Stimulated activated CD8-positive, alpha-beta memory T cell treated with anti-CD3 and anti-CD28 coated beads, Interleukin-2, amount 100 ng/mL, for 1 hour (primary cell): ENCODE measurements at places on chromosomes 12 and 14.

DNA sequence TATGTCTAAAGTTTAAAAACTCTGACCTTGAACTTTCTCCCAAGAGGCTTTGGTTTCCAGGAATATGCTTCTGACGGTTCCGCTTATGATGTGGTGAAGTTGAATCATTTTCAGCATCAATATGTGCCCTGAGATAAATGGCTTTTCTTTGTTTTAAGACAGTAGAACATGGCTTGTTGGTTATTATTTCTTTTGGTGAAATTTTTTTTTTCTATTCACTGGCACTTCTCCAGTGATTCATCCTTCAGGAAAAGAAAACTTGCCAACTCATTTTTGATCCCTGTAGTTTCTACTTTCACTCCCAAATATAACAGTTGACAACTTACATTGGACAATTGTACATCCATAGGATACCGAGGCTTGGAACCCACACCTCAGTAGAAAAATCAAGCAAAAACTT lies 1301.2 kb upstream of the FLRT2 start:
- DNase-seq = no peak

- no peak for DNase-seq
Observed at GRCh38 chr12:131755305-131756113, 44.6 kb downstream of the SFSWAP start.

DNA sequence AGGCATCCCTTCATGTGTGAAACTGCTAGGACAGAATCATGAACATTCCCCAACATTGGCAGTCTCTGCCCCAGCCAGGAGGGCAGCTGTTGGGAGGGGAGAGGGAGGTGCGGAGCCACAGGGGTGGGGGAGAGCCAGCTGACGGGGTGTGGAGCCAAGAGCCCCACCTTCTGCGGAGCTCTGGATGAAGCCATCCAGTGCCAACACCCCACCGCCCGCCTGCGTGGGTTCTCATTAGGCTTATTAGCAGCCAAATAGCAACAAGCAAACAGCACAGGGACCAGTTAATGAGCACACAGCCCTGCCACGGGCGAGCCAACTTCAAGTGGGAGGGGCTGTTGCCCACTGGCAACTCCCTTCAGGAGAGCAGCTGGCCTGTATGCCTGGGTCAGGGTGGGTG lies 12.1 kb downstream of the LTBP2 start:
- no peak for DNase-seq

- DNase-seq = no peak
Observed at GRCh38 chr14:90732718-90733117, 83.5 kb downstream of the TTC7B start.

DNA sequence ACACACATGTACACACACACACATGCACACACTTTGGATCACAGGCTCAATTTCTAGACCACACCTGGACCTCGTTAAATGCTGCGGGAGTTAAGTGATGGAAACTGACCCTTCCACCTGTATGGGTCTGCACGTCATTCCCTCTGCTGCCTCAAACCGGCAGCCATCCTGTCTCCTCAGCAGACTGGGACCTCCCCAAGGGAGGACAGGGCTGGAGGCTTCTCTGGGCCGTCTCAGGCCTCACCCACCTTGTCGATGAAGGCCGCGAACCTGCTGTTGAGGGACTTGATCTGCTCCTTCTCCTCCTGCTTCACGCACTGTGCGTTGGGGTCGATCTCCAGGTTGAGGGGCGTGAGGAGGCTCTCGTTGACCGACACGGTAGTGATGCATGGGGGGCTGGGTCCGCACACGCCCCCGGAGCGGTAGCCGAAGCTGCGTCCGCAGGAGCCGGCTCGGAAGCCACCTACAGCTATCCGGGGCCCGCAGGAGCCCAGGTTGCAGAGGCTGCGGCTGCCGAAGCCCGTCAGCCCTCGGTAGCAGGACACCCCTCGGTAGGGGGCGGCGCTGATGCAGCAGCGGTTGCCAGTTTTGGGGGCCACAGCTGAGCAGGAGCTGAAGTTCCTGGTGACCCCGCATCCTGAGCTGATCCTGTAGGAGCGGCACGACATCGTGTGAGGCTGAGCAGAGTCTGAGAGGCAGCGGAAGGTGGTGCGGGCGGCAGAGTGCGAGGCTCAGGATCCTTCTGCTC lies at the start of gene KRT85:
TSS of gene KRT85 (minus strand) at position 744 of the 748 bp plus-strand sequence. CDS start at position 668, 76 bp downstream.
- no peak for DNase-seq

DNA sequence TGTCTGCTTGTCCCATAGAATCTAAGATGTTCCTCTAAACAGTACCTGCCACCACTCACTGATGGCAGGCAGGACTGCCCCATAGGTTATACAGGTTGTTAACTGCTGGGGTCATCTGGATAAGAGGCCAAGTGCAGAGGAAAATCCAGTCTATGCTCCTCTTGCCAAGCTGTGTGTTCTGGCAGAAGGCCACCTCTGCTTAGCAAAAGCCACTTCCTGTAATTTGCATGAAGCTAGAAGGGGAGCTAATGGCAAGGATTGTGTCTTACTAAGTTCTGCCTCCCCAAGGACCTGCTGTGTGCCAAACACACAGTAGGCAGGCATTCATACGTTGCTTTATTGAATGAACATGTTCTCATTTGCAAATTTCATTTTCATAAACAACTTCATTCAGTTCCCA lies 445.4 kb downstream of the BCL11B start:
- DNase-seq = no peak

- DNase-seq = no peak
Observed at GRCh38 chr12:57079821-57080220, 1.2 kb upstream of the NEMP1 start.

DNA sequence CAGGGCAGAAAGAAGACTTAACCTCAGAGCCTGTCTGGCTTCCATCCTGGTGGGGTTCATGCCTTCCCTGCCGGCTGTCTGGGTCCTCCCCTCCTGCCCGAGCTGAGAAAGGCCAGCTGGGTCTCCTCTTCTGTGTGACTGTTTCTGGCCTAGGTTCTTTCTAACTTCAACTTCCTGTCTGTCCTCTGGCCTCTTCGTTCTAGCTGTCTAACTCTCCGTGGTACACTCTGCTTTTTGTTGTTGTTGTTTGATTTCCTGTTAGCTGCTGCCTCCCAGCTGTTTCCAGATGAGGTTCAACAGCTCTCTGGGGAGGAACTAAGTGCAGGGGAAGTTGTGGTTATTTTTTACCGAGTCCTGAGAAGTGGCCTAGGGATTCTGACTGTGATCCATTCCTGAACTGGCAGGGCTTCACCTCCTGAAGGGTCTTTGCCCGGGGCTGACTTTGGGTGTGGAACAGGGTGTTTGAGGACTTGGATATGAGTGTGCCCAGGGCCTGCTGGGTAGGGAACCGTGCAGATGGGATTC lies 3.2 kb downstream of the MLXIP start:
- no peak for DNase-seq

GRCh38 chr12:71727958-71728357 lies 26.7 kb upstream of the RAB21 start:
- no peak for DNase-seq

DNA sequence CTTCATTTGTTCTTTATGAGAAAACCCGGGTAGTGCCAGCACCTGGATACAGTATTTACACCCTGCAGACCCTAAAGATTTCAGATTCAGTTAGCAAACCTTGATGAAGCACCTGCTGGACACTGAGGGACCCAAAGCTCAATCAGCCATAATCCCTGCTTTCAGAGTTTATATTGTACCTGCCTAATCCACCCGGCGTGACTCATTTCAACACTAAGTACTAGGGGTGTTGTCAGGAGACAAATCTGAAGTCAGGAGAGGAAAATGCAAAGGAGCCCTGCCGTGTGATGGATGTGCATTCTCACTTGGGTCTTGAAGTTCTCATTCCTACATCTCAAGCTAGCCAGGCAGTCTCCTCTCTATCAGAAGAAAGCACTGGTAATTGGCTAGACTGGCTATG lies 176.7 kb upstream of the BCL2L14 start:
- no peak for DNase-seq

GRCh38 chr14:89674936-89675335 lies 257.9 kb upstream of the FOXN3 start:
- DNase-seq = no peak

GRCh38 chr14:102930753-102931579 lies 8.5 kb downstream of the AMN start:
- DNase-seq = no peak

GRCh38 chr14:94004015-94004414 lies 6.9 kb downstream of the CCDC197 start:
- no peak for DNase-seq

GRCh38 chr12:105906561-105906960 lies 232.2 kb downstream of the NUAK1 start:
- DNase-seq = no peak

DNA sequence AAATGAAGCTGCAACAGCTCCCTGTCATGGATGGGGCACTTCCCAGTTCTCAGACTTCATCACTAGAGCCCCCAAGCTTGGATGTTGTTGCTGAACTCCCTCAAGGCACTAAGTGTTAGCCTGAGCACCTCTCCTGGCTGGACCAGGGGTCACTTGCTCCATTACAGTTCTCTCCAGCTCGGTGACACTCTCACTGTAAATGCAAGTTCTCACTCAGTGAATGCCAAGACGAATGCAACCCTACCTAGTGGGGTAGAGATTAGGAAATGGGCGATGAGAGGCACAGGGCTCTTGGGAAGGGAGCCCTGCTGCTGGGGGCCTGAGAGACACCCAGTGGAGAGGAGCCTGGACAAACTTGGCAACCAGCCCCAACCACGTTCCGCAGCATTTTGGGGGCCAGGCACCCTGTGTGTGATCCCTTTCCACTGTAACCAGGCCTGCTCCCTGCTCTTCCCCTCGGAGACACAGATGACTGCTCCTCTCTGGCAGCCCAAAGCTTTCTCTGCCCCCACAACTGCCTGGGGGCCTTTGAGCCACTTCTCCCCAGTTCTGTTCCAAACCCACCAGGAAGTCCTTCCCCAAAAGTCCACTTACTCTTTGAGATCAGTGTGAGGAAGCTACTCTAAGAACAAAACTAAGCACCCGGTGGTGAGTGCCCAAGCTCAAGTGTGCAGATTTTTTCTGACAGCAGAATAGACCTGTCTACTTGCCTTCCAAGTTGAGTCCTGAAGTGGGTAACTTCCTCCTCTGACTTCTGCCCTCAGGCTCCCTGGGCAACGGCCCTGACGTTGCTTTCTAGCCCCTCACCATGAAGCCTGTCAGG lies 8.0 kb upstream of the SELPLG start:
- DNase-seq = no peak

DNA sequence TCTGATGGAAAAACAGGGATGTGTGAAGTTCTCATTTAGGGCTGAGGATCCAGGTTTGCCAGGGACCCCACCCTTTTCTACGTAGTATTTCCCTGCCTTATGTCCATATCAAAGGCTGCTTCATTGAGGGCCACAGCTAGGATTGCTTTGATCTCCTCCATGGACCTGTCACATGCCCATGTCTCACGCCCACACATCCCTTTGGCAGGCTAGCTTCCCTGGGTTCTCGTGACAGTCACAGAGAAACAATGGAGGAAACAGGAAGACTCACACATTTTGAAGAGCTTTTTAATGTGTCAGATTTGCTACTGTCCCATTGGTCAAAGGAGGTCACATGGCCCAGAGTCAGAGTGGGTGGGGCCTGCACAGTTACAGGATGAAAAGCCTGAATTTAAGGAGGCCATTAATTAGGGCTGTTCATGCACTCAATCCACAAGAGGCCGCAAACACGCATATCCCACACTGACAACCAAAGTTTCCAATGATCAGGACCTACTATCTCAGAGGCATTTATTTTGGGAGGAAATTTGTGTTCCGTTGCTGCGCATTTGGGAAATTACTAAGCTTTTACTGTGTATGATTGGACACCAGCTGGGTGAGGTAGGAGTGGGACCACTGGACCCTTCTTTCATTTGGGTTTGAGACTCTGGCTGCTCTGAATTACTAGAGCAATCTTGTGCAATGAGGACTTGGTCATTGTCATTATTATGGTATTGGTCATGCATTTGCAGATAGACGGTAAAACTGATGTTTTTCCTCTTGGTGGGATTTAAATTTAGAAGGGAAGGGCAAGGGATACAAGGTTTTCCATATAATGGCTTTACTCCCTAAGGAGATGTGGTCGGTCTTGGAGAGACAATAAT lies 266.2 kb downstream of the KTN1 start:
- no peak for DNase-seq

- DNase-seq = no peak
Observed at GRCh38 chr12:33222357-33222756, 217.3 kb downstream of the SYT10 start.

GRCh38 chr12:108849660-108850059 lies 7.7 kb downstream of the SSH1 start:
- DNase-seq = no peak

- DNase-seq = no peak
Observed at GRCh38 chr14:64417055-64417770, 29.1 kb downstream of the MTHFD1 start.

DNA sequence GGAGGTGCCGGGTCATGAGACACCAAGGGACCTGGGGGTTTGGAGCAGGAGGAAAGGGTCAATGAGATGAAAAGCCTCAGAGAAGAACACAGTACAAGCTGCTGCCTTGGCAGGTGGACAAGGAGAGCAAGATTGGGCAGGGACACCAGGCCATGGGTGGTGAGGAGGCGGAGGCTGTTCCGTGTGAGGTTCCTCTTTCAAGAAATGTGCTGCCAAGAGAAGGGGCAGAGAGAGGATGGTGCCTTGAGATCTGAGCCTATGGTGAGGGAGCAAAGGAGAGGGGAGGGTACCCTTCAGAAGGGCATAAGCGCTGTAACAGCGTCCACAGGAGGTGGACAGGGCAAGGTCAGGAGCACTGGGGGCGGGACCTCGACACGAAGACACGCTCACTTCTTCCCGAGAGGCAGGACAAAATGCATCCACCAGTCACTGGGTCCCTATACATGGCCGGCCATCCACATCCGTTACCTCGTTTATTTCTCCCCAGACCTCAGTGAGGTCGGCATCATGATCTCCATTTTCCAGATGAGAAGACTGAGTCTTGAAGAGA lies 100.2 kb downstream of the B4GALNT3 start:
- DNase-seq = no peak

DNA sequence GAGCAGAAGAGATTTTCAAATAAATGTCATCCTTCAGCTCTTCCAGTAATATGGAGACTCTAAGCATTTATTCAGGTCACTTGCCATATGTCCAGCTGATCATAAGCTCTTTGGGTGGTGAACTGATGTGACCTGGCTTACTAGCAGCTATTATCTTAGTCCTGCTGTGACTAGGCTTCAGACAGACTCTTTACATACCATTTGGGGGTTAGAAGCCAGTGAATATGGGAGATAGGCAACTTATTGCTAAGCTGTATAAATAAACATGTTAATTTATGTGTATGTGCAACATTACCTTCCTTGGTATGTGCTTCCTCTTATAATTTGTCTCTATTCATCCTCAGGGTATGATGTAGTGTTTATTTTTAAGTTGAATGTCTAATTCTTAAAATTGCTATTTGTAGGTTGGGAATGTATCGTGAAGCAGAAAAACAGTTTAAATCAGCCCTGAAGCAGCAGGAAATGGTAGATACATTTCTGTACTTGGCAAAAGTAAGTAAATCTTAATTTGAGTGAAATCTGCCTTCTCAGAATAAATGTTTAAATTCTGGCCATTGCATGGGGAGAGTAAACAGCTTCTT lies 32.4 kb downstream of the TTC8 start:
- DNase-seq = no peak

DNA sequence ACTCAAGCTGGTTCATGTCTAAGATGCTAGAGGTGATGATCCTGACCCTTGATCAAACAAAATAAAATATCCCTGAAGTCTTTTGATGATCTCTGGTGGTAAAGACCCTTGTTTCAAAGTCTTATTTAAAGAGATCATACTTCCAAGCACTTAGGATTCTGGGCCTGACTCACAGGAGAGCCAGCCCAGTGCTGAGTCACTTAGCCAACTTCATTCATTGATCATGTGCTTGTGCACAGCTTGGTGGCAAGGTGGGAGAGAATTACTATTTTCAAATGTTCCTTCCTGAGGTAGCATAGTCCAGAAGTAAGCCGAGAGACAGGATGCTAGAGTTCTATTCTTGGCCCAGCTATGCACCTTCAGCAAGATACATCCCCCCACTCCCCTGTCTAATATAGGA lies 40.6 kb downstream of the SCN8A start:
- DNase-seq = no peak
